ENCODE measurements at places on chromosomes 7 and 10. TPM values are rescaled to one million over a fixed set of nuclear protein-coding genes. Genes with fewer than 3 reads are reported as not detected.

GRCh38 chr7:8209353-8209752 is 52.6 kb downstream of the ICA1 start:
- DNase-seq, result no peak

Gene TNRC18
- 169 TPM for total RNA-seq

Gene MUC3A
- 23.5 TPM for total RNA-seq

Gene SPDYE2
- total RNA-seq, result not detected

Gene MCM10
- total RNA-seq, result 31.7 TPM

Gene MAT1A
- total RNA-seq, result 0.63 TPM

All from type B pancreatic cell (in vitro differentiated cells).